ENCODE measurements at places on chromosomes 1 and 21.

DNA sequence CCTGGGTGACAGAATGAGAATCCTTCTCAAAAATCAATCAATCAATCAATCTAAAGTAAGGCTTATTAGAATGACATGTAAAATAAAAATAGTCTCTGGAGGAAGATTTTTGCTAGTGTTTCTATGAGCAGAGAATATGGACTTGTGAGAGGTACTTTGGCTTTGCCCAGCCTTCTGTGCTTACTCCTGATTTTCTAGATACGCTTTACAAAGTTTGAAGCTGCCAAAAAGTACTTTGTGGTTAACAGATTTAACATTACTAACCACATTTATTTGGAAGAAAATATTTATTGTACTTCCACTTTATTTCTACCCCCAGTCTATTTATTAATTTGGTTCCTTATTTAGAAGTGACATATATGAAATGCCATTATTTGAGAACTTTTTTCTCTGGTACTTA lies 41.0 kb downstream of the CEP350 start:
- no peak for DNase-seq

DNA sequence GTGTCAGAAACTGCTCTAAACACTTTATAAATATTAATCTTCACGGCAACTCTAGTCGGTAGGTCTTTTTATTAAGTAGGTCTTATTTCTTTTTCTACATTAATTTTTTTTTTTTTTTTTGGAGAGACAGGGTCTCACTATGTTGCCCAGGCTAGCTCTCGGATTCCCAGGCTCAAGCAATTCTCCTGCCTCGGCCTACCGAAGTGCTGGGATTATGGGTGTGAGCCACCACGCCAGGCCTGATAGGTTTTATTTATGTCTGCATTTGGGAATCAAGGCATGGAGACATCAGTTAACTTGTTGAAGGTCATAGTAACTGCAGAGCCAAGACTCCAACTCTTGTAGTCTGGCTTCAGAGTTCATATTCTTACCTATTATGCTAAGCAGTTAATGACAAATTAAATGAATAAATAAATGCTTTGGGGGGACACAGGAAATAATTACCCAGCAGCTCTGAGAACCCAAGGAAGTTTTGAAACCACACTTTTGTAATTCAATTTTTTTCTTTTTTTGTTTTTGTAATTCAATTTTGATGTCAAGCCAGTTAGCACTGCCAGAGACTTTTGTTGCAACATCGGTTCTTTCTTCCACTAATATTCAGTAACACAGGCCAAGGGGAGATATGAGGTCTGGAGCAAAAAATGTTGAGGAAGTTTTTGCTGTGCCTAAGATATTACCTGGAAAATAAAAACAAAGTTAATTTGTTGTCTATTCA lies 9.4 kb upstream of the UAP1 start:
- no peak for DNase-seq

DNA sequence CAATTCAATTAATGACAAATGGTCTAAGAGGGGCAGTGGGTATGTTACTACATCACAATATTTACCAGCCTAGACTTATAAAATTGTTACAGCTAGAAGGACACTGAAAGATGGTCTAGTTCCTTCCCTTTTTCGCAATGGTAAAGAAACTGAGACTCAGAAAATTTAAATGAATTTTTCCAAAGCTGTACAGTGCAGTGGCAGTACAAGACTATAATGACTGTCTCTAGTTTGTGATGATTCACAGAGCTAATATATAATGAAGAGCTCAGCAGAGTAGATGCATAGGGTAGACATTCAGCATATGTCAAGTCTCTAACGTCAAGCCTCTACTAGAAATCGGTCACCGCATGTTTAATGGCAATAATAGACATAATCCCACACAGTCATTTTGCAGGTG lies 4.6 kb downstream of the PLPP3 start:
- DNase-seq = no peak

DNA sequence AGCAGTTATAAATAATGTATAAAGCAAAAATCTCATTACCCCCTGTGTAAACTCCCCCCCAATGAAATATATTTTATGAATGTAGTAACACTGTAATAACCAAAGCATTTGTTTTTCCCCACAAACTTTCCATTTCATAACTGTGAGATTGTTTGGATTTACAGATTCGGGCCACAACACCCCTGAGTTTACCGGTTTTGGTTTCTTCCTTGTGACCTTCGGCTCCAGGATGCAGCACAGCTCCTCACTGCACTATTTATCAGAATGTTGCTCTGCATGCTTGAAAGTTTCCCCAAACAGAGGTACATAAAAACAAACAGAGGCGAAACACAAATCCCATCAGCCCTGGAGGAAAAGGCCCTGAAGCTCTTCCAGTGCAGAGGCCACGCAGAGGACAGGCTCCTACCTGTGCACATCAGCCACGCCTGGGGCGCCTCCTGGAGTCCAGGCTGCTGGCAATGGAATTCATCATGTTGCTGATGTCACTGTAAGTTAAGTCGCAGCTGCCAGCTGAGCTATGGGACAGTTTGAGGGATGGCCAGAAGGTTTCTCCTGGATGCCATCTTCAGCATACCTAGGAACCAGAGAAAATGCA lies 122.0 kb downstream of the LMO4 start:
- DNase-seq = no peak

DNA sequence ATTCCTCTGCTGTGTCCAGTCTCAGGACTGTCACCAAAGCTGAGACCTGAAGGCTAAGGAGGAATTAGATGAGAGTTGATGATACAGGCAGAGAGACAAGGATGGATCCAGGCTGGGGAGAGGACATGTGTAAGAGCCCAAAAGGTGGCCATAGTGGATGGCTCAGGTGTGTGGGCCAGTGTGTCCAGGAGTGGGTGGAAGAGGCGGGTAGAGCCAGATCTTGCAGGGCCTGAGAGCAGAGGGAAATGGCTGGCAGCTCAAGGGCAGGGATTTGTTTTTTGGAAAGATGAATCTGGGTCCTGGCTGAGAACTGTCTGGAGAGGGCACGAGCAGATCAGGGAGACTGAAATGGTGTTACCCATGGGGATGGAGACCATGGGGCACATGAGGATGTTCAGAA lies 38.1 kb downstream of the AZIN2 start:
- no peak for DNase-seq

GRCh38 chr1:216422821-216423520 lies at the start of gene USH2A:
Gene USH2A (minus strand): TSS chr1:216423448. CDS start chr1:216422336, 1,112 bp downstream.
- no peak for DNase-seq

DNA sequence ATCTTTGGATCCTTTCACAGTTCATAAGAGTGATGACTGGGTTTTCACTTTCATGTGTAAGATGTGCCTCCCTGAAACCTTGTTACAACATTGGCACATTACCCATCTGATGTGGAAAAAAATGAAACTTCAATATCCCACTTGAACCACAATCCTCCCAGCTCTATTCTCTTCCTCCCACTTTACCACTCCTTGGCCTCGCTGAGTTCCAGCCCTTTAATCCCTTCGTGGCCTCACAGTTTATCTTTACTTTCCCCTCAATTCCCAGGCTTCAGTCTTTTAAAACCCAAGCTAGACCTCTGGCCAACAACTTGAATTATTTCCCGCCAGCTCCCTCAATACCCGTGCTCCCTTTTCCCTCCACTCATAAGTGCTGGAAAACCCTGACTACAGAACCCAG lies 25.0 kb upstream of the CTTNBP2NL start:
- no peak for DNase-seq

GRCh38 chr1:26907071-26907917 lies 6.5 kb downstream of the NR0B2 start:
- no peak for DNase-seq

- no peak for DNase-seq
Measured at GRCh38 chr1:84379138-84379916, 19.0 kb upstream of the DNASE2B start.

GRCh38 chr1:199691540-199691939 lies 336.0 kb upstream of the NR5A2 start:
- DNase-seq = no peak

DNA sequence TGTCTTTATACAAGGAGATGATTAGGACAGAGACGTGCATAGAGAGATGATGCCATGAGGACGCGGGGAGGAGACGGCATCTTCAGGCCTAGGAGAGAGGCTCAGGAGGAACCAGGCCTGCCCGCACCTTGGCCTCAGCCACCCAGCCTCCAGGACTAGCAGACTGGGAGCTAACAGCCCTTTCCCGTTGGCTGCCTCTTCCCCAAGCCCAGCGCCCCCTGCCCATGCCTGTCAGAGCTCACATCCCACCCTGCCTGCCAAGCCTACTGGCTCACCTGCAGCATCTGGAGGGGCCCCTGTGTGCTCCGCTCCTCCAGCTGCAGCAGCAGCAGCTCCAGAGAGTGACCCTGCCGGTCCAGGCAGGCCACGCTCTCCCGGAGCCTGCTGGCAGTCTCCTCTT lies 4.0 kb upstream of the TRIM11 start:
- DNase-seq = no peak

DNA sequence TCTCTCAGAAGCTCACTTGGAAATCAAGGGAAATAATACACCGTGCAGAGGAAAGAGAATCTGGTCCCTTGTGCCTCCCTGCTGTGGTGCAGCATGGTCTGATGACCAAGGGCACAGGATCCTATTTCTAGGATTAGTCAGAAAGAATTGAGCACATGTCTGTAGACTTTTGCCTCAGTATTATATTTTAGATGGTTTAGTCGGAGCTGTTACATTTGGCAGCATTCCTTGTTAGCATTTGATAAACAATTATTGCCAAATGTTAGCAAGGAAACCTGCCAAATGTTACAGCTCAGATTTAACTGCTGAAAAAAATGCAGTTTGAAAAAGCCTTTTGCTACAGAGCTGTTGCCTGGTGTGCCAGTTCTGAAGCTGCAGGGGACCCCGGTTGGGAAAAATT lies 183.5 kb upstream of the DPYD start:
- DNase-seq = no peak

GRCh38 chr1:52662645-52663313 lies 29.8 kb downstream of the SHISAL2A start:
- DNase-seq = no peak

Data from amygdala (tissue), 56 donors.